ENCODE measurements at places on chromosomes 7 and 10.

DNA sequence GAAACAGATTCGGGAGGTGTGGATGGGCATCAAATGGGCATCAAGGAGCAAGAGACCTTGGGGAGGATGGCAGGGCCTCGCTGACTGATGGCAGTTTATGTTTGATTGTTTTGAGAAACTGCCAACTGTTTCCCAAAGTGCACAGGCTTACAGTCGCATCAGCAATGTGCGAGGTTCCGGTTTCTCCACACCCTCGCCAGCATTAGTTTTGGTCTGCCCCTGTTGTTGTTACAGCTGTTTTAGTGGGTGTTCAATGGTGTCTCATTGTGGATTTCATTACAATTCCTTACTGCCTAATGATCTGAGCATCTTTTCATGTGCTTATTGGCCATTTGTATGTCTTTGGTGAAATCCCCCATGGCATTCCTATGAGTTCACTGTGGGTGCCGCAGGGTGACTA, 24.4 kb downstream of the AKR1E2 start:
- DNase-seq: no peak

DNA sequence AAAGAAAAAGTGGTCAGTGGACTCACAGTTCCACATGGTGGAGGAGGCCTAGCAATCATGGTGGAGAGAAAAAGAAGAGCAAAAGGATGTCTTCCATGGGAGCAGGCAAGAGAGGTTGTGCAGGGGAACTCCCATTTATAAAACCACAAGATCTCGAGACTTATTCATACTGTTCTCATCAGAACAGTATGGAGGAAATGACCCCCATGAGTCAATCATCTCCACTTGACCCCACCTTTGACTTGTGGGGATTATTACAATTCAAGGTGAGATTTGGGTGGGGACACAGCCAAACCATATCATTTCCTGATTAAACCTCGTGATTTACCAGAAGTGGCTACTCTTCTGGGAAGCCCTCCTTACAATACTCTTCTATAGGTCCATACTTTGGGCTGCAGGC, 160.1 kb downstream of the SORCS1 start:
- no peak for DNase-seq

GRCh38 chr10:123552760-123553554, 113.2 kb upstream of the GPR26 start:
- no peak for DNase-seq

DNA sequence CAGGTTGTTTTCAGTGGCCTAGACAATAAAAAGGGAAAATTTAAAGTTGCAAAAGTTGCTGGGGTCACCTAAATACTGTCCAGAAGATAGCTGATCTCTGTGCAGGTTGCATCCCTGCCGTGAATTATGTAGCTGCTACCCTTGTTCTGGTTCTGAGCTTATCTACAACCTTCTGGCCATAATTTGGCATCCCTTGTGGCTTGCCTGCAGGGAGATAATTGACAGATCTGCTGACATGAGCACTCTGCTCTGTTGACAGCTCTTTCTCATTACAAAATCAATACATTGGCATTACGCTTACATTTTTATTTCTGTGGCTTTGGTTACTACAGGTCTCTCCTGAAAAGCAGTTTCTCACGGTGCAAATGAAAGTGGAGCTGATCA, 29.3 kb upstream of the HECTD2 start:
- DNase-seq: no peak

DNA sequence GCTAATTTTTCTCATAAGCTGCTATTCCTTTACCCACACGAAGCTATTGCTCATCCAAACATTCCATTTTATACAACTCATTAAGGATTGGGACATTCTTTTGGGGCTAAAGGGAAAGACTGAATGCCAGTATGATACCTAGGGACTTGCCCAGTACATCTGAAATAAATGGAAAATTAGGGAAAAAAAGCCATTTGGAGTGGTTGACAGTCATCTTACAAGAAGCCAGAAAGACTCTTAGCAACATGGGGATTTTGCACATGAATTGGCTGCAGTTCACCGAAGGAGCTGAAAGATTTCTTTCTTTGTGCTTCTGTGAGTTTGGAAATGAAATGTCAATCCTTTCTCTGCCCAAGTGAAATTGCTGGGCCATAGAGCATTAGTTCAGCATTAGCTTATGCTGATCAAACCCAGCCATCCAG, 43.3 kb upstream of the MTURN start:
- DNase-seq: no peak

DNA sequence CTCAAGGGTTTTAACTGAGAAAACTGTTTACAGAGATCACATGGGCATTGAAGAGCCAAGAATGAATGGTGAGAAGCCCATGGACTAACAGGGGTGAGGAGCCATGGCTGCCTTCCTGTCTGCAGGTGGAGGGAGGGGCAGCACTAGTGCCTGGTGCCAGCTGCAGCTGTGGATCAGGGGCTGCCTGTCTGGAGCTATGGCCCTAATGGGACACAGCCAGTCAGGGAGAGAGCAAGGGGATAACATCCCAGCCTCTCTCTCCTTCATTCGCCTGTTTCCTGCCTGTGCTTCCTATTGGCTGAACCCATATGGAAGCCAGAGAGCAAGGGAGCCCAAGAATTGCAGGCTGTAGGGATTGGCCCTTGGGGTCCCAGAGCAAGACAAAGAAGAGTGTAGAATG, 125.8 kb upstream of the GAD2 start:
- no peak for DNase-seq

DNA sequence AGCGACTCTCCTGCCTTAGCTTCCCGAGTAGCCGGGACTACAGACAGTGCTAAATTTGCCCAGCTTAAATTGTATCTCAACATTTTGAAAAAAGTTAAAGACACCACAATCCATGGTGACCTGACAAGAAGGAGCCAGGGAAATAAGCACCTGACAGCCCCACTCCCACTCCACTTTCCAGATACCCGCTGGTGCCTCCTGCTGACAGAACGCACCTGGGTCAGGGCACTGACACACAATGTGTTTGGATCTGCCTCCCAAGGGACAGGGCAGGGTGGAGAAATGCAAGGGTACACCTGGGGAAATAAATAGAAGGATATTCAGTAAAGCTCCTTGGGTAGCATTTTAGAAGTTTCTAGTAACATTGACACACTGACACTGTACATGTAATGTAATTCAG, 58.9 kb upstream of the OPN4 start:
- DNase-seq: no peak

GRCh38 chr10:126734015-126734414, 63.5 kb upstream of the C10orf90 start:
- DNase-seq: no peak

GRCh38 chr7:4726566-4726965, 44.5 kb downstream of the FOXK1 start:
- no peak for DNase-seq

DNA sequence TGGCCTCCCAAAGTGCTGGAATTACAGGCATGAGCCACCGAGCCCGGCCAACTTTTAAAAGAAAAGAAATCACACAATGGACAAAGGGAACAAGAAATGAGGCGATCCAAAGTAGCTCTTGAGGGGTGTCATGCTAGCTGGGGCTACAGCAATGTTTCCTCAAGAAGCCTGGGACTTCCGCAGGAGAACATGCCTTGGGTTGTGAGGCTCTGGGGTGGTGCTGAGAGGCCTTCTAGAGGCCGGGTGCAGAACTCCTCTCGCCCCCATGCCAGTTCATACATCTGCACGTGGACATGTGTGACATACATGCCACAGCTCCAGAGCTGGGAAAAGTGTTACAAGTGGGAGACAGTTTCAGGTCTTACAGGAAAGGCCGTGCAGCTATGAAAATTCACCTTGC, 238.2 kb downstream of the SKAP2 start:
- DNase-seq: no peak

DNA sequence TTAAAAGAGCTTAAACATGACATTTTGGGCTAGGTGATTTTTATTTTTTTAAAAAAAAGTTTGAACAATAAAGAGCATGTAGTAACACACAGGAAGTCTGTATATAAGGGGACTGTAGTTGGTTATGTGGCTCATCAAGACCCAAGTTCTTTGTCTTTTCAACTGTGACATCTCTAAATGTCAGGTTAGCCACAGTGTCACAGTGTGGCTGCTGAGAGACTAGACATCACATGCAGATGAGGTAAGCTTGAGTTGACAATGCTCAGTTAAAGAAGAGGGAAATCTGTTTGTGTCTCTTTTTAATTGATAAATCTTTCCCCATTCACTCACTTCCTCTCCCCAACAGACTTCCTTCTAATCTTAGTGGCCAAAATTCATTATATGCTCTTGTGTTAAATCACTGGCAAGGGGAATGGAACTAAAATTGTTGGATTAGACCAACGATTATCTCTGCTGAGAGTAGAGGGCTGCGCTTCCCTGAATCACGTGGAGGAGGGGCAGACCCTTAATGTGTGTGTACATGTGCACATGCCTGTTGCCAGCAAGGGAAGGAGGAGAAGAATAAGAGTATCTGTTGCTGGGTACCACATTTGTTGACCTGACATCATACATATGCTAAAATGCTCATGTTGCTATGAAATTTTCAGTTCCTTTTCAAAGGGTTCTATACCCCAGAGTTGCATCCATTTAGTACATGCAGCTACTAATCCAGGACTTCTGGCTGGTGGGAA, 78.3 kb downstream of the MMRN2 start:
- DNase-seq: no peak

- DNase-seq: no peak
These were observed 473.5 kb upstream of the AKR1E2 start for GRCh38 chr10:4352414-4352961.

GRCh38 chr10:110286841-110287240, 17.9 kb downstream of the SMNDC1 start:
- no peak for DNase-seq

DNA sequence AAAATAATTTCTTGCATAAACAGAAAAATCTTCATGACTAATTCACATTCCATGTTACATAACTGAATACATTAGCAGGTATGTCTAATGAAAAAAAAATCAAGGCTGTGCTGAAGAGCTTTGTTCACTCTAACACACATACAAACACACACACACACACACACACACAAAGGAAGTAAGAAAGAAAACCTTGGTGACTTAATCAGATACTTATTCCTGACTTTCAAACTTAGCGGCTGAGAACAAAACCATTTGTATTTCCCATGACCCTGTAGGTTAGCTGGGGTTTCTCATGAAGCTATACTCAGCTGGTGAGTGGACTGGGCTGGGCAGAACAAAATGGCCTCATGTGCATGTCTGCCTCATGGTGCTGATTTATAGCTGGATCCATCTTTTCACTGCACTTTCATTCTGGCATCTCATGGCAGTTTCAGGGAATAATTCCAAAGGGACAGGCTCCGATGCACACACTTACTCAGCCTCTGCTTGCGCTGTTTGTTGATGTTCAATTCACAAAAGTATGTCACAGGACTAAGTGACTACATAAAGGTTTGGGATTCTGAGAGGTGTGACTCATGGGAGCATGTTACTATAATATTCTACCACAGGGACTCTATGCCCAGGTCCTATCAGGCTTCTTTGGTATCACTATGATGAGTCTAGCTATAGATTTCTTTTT, 161.2 kb downstream of the PCLO start:
- DNase-seq: no peak

DNA sequence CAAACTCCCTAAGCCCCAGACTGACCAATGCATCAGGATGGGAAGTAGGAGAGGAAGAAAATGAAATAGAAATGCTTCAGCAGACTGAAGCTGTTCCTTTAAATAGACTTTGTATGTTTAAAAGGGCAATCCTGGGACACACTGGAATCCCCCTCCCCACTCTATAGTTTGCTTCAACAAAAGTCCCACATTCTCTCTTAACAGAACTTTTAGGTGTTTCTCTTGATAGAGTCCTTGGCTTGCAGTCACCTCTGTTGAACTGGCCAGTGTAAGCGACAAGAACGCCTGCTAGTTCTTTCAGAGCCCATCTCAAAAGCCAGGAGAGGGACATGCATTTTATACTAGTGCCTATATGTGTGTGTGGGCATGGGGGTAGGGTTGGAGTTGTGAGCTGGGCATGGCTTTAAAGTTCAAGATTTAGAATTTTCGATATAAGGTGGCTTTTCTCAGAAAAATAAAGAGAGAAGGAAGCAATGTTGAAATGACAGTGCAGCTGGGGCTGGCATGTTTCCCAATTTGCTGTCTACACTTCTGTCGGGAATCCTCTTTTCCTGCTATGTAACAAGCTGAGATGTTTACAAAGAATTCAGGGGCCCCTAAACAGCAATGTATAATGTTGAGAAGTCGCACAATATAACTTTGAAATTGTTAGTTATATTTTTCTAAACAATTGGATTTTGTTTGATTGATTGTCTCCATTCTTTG, 2.1 kb downstream of the TBX20 start:
- DNase-seq: no peak

- no peak for DNase-seq
These were observed 124.9 kb downstream of the ELFN1 start for GRCh38 chr7:1794888-1795542.

DNA sequence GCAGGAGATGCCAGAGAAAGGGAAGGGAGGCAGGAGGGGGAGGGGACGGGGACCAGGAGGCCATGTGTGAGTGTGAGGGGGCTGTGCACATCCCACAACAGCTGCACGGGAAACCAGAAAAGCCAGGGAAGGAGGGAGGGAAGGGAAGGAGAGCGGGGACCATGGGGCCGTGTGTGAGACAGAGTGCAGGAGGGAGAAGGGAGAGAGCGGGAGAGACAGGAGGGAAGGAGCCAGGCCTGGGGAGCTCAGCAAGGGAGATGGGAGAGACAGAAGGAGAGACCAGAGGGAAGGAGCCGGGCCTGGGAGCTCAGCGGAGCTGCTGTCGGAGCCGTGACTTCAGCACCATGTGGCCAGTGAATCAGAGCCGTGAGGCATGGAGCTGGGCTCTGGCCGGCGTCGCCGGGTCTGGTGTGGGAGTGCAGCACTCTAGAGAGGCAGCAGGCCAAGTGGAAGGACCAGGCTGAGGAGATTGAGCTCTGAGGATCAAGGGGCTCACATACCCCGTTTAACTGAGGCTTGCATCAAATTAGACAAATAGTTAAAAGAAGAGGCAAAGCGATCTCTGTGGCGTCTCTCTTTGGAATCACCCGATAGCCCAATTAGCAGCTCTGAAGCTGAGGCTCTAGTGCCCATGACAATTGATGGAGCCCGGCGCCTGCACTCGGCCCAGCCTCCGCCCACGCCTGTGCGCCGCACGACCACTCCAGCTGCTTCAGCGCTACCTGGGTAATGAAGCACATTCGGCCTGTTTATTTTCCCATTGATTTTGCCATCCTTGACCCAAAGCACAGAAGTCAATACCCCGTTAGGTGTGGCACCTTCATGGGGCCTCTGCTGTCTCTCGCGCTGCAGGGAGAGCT, 150.4 kb downstream of the MAD1L1 start:
- no peak for DNase-seq

DNA sequence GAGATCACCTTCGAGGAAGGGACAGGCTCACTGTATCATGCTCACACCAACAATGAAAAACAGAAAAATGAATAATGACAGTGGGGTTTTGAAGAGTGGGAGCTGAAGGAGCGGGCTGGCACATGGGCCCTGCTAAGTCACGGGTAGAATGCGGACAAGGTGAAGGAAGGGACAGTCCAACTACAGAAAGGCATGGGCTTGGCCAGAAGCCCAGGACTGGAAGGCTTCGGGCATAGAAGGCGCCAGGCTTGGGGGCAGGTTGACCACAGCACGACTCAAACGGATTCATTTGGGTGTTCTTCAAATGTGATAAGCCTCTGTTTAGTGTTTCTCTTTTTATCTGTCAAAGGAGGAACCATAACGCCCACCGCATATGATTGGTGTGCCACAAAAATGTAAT, 509.5 kb downstream of the CCSER2 start:
- no peak for DNase-seq
